ENCODE measurements at places on chromosomes 13 and 19. TPM values are rescaled to one million over a fixed set of nuclear protein-coding genes. Genes with fewer than 3 reads are reported as not detected.

GRCh38 chr13:100810481-100810880, 135.9 kb upstream of the TMTC4 start:
- no peak overlapping the region for H3K27ac ChIP-seq
- H3K4me3 ChIP-seq = no peak overlapping the region
- no peaks in the 10 kb centered on the region for H3K4me1 ChIP-seq
- H3K36me3 ChIP-seq = no peaks in the 10 kb centered on the region

DNA sequence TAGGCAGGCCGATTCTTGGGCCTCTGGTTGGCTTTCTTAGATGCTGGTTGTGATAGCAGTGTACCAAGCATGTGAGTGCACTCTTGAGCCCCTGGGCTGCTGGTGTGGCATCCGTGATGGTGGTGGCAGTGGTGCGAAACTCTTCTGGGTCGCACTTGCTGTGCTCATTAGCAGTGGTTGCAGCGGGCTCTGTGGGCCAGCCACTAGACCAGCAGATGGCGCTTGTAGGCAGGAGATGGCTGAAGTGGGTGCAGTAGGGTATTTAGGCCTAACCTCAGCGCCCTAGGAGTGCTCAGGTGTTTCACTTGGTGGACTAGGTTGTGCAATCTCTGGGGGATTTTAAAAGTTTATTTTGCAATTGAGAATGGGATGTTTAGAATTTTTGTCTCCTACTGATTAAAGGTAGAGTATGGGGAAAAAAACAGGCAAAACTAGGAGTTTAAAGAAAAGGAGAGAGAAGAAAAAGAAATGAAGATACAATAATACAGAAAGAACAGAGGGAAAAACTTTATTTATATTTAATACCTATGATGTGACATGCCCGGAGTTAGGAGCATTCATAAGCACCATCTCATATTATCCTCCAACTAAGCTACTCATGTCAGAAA, 4.3 kb upstream of the ZNF17 start:
- H3K36me3 ChIP-seq = no peaks in the 10 kb centered on the region
- no peaks in the 10 kb centered on the region for H3K27me3 ChIP-seq
- peak; percentile 62 for DNase-seq
- H3K4me1 ChIP-seq = no peaks in the 10 kb centered on the region
- no peak overlapping the region for H3K4me3 ChIP-seq
- no peak overlapping the region for H3K27ac ChIP-seq

GRCh38 chr19:46480415-46480814, 9.1 kb upstream of the PNMA8A start:
- DNase-seq = no peak
- no peak overlapping the region for H3K4me3 ChIP-seq
- H3K4me1 ChIP-seq = peaks cover 10% of the 10 kb centered on the region
- H3K36me3 ChIP-seq = no peaks in the 10 kb centered on the region

DNA sequence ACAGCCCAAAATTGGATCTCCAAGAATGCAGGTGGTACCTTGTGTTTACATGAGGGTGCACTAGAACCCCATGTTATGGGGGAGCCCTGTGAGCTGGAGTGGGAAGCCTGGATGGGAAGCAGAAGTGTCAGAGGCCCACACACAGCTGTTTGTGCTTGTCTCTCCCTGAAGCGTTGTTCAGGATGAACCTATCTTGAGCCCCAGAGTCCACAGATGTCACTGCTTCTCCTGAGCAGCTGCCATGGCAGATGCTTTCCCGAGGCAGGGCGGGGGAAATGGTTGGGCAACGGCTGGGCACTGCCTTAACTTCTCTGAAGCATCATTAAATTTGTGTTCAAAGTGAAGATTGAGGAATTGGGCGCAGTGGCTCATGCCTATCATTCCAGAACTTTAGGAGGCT, 17.1 kb upstream of the CHST8 start:
- H3K4me3 ChIP-seq = no peak overlapping the region
- no peak for DNase-seq
- H3K27ac ChIP-seq = no peak overlapping the region
- H3K27me3 ChIP-seq = peaks cover 6% of the 10 kb centered on the region
- no peaks in the 10 kb centered on the region for H3K36me3 ChIP-seq

GRCh38 chr13:47049276-47049989, 152.6 kb upstream of the HTR2A start:
- H3K27me3 ChIP-seq = no peaks in the 10 kb centered on the region
- H3K4me3 ChIP-seq = no peak overlapping the region
- DNase-seq = no peak
- no peak overlapping the region for H3K27ac ChIP-seq
- H3K4me1 ChIP-seq = no peaks in the 10 kb centered on the region

GRCh38 chr19:720345-721160, 11.8 kb downstream of the PALM start:
- H3K4me3 ChIP-seq = peak overlapping the region; percentile 7
- no peak for DNase-seq
- peak overlapping the region; percentile 90 for H3K27ac ChIP-seq
- H3K4me1 ChIP-seq = no peaks in the 10 kb centered on the region

- no peaks in the 10 kb centered on the region for H3K36me3 ChIP-seq
- no peaks in the 10 kb centered on the region for H3K4me1 ChIP-seq
- DNase-seq = no peak
- H3K4me3 ChIP-seq = no peak overlapping the region
Measured at GRCh38 chr19:28908941-28909340, 304.0 kb downstream of the UQCRFS1 start.

GRCh38 chr19:6018786-6019185, 40.8 kb upstream of the RANBP3 start:
- H3K27me3 ChIP-seq = no peaks in the 10 kb centered on the region
- H3K4me1 ChIP-seq = no peaks in the 10 kb centered on the region
- H3K4me3 ChIP-seq = no peak overlapping the region
- DNase-seq = no peak
- H3K27ac ChIP-seq = no peak overlapping the region
- no peaks in the 10 kb centered on the region for H3K36me3 ChIP-seq

DNA sequence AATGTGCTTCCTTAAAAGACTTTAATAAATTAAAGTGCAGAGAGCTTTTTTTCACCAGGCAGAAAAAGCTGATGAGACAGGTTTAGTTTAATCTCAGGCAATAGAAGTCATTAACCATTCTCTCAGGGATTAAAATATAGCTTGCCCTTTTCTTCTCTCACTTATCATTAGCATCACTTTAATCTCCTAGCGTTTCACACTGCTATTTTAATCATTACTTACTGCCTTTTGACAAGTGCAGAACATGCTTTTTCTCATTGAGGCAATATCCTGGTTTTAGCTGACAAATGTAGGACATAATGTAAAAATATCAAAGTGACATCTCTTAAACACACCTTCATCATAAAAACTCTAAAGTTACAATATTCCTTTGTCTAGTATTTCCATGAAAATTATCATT, 94.6 kb downstream of the DACH1 start:
- H3K27me3 ChIP-seq = no peaks in the 10 kb centered on the region
- no peak for DNase-seq
- no peaks in the 10 kb centered on the region for H3K4me1 ChIP-seq
- H3K4me3 ChIP-seq = no peak overlapping the region
- H3K27ac ChIP-seq = no peak overlapping the region

DNA sequence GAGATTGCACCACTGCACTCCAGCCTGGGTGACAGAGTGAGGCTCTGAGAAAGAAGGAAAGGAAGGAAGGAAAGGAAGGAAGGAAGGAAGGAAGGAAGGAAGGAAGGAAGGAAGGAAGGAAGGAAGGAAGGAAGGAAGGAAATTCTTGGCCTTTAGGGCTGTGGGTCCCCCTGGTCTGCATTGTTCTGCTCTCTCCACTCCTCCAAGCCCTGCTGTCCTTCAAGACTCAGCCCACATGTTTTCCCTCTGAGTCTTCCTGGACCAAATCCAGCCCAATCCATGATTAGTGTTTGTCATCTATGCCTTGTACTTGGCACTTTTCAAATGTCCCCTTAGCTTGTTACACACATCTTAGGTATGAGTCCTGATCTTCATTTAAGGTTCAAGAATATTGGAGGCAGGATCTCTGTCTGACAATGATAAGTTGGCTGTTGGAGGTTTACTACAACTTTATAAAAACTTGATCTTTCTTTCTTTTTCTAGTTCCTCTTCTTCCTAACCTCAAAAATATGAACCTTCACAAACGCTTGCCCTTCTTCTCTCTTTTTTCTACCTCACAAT, 48.8 kb upstream of the INTS6 start:
- H3K36me3 ChIP-seq = no peaks in the 10 kb centered on the region
- H3K4me3 ChIP-seq = no peak overlapping the region
- no peak for DNase-seq
- no peak overlapping the region for H3K27ac ChIP-seq

FBN3 gene
- total RNA-seq = 7.9 TPM

RNF17 gene
- not detected for total RNA-seq
